Daoy (cell line): ENCODE measurements at places on chromosomes 2 and 18. TPM values are rescaled to one million over a fixed set of nuclear protein-coding genes. Genes with fewer than 3 reads are reported as not detected.

- DNase-seq = no peak
Measured at GRCh38 chr2:7792031-7792651, 874.9 kb downstream of the RNF144A start.

- DNase-seq = no peak
Measured at GRCh38 chr2:224883700-224884099, 158.6 kb downstream of the DOCK10 start.

GRCh38 chr2:238006510-238006909, 39.7 kb downstream of the UBE2F start:
- no peak for DNase-seq

Gene SLC38A11
- not detected in 2 replicates for total RNA-seq

DNA sequence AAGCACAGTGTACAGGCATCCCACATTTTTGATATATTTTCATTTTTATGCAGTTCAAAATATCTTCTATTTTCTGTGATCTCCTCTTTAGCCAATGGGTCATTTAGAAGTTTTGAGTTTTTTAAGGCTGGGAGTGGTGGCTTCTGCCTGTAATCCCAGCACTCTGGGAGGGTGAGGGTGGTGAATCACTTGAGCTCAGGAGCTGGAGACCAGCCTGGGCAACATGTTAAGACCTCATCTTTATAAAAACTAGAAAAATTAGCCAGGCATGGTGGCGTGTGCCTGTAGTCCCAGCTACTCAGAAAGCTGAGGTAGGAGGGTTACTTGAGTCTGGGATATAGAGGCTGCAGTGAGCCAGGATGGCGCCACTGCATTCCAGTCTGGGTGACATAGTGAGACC, 17.8 kb downstream of the UBR3 start:
- DNase-seq = no peak

Gene ADRA2B
- 0.42 TPM in 1 of 2 replicates, not detected in the other for total RNA-seq

Gene AMER3
- total RNA-seq = not detected in 2 replicates

Gene CDH2
- 86.1 and 90.6 TPM in 2 replicates for total RNA-seq

- no peak for DNase-seq
Measured at GRCh38 chr18:35692866-35693265, 111.3 kb downstream of the GALNT1 start.

Gene NAT8
- not detected in 2 replicates for total RNA-seq

- DNase-seq = no peak
Measured at GRCh38 chr2:765369-765768, 88.2 kb upstream of the TMEM18 start.

GRCh38 chr18:74183130-74183529, 34.8 kb downstream of the TIMM21 start:
- DNase-seq = no peak
